T-helper 2 cell treated with Interferon-gamma antibody and Interleukin-4, amounts not matched to agents 5 μg/mL and 100 μg/mL, for 36 hours (primary cell): ENCODE measurements at places on chromosomes 11 and 22.

- peaks cover 40% of the 10 kb centered on the region for H3K4me1 ChIP-seq
- no peaks in the 10 kb centered on the region for H3K27me3 ChIP-seq
- no peak overlapping the region for H3K27ac ChIP-seq
- H3K4me3 ChIP-seq, result no peak overlapping the region
- DNase-seq, result no peak
- H3K36me3 ChIP-seq, result peaks cover 6% of the 10 kb centered on the region
Observed at GRCh38 chr11:62863687-62864335, 16.9 kb upstream of the SLC3A2 start.

- H3K27me3 ChIP-seq, result no peaks in the 10 kb centered on the region
- no peak for DNase-seq
- H3K27ac ChIP-seq, result no peak within 1 kb of the TSS
- H3K4me1 ChIP-seq, result no peaks in the 10 kb centered on the region
- no peaks in the 10 kb centered on the region for H3K36me3 ChIP-seq
Observed at GRCh38 chr11:5200582-5200981, at the start of gene OR51V1. Gene OR51V1, minus strand, starts transcription at chr11:5200682. Its CDS starts 0 bp downstream, at chr11:5200682.

- H3K27me3 ChIP-seq, result no peaks in the 10 kb centered on the region
- peaks cover 20% of the 10 kb centered on the region for H3K4me1 ChIP-seq
- H3K27ac ChIP-seq, result no peak overlapping the region
- DNase-seq, result no peak
- H3K4me3 ChIP-seq, result no peak overlapping the region
Observed at GRCh38 chr11:66338276-66339161, 2.3 kb upstream of the RIN1 start.

- no peak overlapping the region for H3K4me3 ChIP-seq
- H3K27me3 ChIP-seq, result no peaks in the 10 kb centered on the region
- H3K4me1 ChIP-seq, result no peaks in the 10 kb centered on the region
- no peak for DNase-seq
- no peaks in the 10 kb centered on the region for H3K36me3 ChIP-seq
Observed at GRCh38 chr11:3102641-3102921, 45.4 kb upstream of the CARS1 start.

DNA sequence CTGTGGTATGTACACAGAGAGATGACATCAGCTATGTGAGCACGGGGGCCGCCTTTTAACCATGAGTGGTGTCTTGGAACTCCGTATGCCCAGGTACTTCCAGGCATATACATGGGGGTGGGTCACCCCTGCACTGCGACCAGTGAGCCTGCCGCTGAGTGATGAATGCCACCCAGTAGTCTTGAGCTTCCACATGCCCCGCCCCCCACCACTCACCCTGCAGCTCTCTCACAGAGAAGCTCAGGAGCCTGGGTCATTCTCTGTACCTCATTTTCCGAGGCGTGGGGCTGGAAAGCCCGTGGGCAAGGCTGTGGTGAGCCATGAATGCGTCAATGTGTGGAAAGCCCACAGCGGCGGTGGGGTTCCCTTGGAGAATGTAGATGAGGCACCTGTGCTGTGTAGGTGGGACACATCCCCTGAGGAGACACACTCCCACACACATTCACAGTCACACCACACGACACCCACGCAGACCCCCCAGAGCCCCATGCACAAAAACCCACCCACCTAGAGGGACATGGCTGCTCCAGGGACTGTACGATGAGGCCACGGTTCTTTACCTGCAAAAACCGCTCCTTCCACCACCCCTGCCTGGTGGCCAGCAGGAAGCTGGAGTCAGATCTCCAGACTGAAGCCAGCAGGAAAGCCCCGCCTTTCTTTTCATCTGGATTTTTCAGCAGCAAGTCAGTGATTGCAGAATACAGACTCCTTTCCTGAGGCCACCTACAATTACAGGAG lies 67.6 kb downstream of the PIWIL3 start:
- no peak overlapping the region for H3K27ac ChIP-seq
- no peaks in the 10 kb centered on the region for H3K4me1 ChIP-seq
- peak; percentile 16 for DNase-seq
- H3K36me3 ChIP-seq, result no peaks in the 10 kb centered on the region
- no peak overlapping the region for H3K4me3 ChIP-seq
- H3K27me3 ChIP-seq, result peaks cover 4% of the 10 kb centered on the region

DNA sequence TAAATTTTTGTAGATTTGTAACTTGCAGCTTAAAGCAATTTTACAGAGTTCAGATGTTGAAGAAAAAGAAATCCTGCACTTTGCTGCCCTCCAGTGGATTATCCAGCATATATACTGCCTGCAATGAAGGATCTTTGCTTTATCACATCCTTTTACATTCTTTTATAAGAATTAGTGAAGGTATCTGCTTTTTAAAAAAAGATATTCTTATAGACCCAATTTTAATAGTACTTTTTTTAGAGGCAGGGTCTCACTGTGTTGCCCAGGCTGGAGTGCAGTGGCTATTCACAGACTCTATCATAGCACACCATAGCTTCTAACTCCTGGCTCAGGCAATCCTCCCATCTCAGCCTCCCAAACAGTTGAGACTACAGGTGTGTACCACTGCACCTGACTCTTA lies 60.7 kb downstream of the TTC17 start:
- H3K4me3 ChIP-seq, result no peak overlapping the region
- H3K27me3 ChIP-seq, result no peaks in the 10 kb centered on the region
- peak; percentile 10 for DNase-seq
- H3K27ac ChIP-seq, result no peak overlapping the region
- H3K4me1 ChIP-seq, result peaks cover 3% of the 10 kb centered on the region

DNA sequence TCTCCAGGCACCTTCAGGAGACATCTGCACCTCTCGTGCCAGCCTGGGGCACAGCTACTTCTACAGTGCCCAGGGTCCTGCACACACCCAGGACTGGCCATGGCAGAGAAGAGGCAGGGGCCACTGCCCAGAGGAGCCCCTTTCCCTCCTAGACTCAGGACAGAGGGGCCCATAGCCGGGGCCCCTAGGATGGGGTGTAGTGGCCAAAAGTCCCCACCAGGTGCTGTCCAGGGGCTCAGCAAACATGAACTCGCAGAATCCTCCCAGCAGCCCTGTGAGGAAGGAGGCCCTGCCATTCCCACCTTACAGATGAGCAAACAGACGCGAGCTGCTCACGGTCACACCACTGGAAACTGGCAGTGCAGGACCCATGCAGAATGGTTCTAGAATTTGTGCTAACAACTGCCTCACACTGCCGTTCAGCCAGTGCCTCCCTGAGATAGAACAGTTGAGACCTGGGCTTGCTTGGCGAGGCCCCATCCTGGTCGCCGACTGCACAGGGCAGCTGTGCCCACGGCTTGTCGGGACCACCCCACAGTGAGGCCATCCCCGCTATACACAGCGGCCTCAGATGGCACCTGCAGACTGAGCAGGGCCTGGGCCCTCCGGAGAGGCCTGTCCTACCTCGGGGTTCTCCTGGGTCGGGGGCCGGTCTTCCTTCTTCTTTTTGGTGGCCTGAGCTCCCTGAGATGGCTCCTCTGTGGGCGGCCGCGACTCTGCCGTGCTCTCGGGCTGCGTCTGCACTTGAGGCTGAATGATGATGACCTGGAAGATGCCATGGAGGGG lies 96.4 kb downstream of the PHF21B start:
- H3K27ac ChIP-seq, result no peak overlapping the region
- DNase-seq, result no peak
- H3K4me1 ChIP-seq, result no peaks in the 10 kb centered on the region
- H3K4me3 ChIP-seq, result no peak overlapping the region
- no peaks in the 10 kb centered on the region for H3K27me3 ChIP-seq
- no peaks in the 10 kb centered on the region for H3K36me3 ChIP-seq
